ENCODE measurements at places on chromosomes 11 and 22. TPM values are rescaled to one million over a fixed set of nuclear protein-coding genes. Genes with fewer than 3 reads are reported as not detected.

Gene JAML
- total RNA-seq = not detected

Gene TMEM134
- 131 TPM for total RNA-seq

Gene RBMXL2
- not detected for total RNA-seq

Gene PCNX3
- total RNA-seq = 59.3 TPM

Gene OR10A2
- not detected for total RNA-seq

Gene OVCH2
- total RNA-seq = 44.0 TPM

Gene IGSF9B
- total RNA-seq = 9.1 TPM

Gene DEFB131B
- not detected for total RNA-seq

Gene MYEOV
- 9.9 TPM for total RNA-seq

Gene CCND1
- 161 TPM for total RNA-seq

Gene AIFM3
- 0.72 TPM for total RNA-seq

Gene RASD2
- 0.89 TPM for total RNA-seq

Gene PRG3
- not detected for total RNA-seq

Gene HEPACAM
- 1.4 TPM for total RNA-seq

Gene APOA1
- 2.9 TPM for total RNA-seq

Gene UPK3A
- total RNA-seq = not detected

Gene USP2
- 12.0 TPM for total RNA-seq

Gene OR5A1
- not detected for total RNA-seq

Gene CCDC81
- 1.1 TPM for total RNA-seq

Gene TRIM48
- not detected for total RNA-seq

Gene SMIM35
- total RNA-seq = not detected

Gene BBOX1
- total RNA-seq = 28.6 TPM

Gene APOBEC3H
- not detected for total RNA-seq

Gene GVQW3
- total RNA-seq = 0.36 TPM

Gene TTC36
- total RNA-seq = 3.0 TPM

Gene GAS2L1
- total RNA-seq = 91.6 TPM

Gene NCAM1
- 3.3 TPM for total RNA-seq

Gene POU2AF1
- total RNA-seq = not detected

Gene PATE4
- total RNA-seq = not detected

Gene PTGDR2
- total RNA-seq = 0.68 TPM

Gene LRRC10B
- total RNA-seq = not detected

Gene TEX12
- 1.2 TPM for total RNA-seq

Gene UBQLN3
- total RNA-seq = not detected

Gene CDKN1C
- 50.9 TPM for total RNA-seq

Gene TREH
- total RNA-seq = not detected

Gene BARX2
- total RNA-seq = 28.4 TPM

Gene MADD
- total RNA-seq = 62.8 TPM

Gene OR8D4
- total RNA-seq = not detected

Gene PRR5L
- 2.2 TPM for total RNA-seq

Gene RDX
- 44.9 TPM for total RNA-seq

Gene TEX54
- total RNA-seq = not detected

Gene TANGO2
- 26.4 TPM for total RNA-seq

Gene ARSA
- 37.6 TPM for total RNA-seq

Gene MAPK8IP2
- 4.0 TPM for total RNA-seq

Gene MUC15
- total RNA-seq = 64.8 TPM

Gene ACR
- total RNA-seq = not detected

Gene C11orf86
- not detected for total RNA-seq

Gene MGAT3
- 3.4 TPM for total RNA-seq

Gene C11orf87
- not detected for total RNA-seq

Gene FBXO7
- 81.3 TPM for total RNA-seq

Gene FGF4
- total RNA-seq = not detected

Gene PYGM
- 1.1 TPM for total RNA-seq

Gene CRYBA4
- not detected for total RNA-seq

Gene MMP8
- total RNA-seq = not detected

Gene CD3E
- total RNA-seq = 0.55 TPM

Gene MIOX
- total RNA-seq = not detected

Gene TRPC6
- total RNA-seq = 4.7 TPM

Gene POU2AF3
- total RNA-seq = 0.89 TPM
